Activated T-cell treated with anti-CD3 and anti-CD28 coated beads for 24 hours (primary cell): ENCODE measurements at places on chromosomes 5 and 9.

DNA sequence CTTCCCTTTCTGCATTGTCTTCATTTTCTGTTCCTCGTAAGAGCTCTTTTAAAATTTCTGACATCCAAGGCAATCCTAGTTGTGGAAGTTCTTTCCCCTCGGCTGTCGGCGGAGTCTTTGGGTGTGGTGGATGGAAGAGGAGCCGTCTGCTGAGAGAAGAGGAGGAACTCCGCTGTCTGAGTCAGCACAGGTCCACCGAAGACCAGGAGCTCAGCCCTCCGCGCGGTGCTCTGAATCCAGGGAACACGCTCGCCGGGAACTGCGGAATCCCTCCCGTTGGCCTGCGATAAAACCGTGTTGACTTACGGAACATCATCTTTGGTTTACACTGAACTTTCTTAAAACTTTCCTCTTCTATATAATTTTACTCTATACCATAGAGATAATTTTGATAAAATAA, 100.7 kb upstream of the IRX4 start:
- DNase-seq = no peak

DNA sequence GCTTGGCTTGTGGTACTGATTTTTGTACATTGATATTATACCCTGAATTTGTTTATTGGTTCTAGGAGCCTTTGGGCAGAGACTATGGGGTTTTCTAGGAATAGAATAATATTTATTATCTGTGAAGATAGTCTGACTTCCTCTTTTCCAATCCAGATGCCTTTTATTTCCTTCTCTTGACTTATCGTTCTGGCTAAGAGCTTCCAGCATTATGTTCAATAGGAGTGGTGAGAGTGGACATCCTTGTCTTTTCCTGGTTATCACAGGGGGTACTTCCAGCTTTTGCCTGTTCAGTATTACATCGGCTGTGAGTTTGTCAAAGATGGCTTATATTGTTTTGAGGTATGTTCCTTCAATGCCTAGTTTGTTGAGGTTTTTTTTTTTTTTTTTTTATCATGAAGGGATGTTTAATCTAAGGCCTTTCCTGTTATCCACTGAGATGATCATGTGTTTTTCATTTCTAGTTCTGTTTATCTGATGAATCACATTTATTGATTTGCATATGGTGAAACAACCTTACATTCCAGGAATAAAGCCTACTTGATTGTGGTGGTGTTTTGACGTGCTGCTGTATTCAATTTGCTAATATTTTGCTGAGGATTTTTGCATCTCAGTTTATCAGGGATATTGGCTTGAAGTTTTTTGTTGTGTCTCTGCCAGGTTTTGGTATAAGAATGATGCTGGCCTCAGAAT, 77.5 kb downstream of the CERT1 start:
- no peak for DNase-seq

- DNase-seq = no peak
Measured at GRCh38 chr9:69499407-69499806, 172.8 kb downstream of the APBA1 start.

DNA sequence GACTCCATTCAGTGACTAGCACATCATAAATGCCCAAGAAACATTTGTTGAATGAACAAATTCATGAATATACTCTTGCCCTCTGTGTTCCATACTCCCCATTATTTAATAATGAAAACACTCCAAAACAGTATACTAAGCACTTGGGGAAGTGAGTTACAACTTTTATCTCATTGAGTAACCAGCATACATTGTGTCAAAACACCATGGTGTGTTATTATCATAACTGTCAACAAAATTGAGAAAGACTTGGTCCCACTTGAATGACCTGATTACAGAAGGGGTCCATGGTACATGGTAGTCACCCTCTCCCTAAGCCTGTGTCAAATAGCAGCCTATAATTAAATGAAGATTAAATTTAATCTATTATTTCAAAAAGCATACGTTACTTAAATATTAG, 16.2 kb downstream of the ANKH start:
- DNase-seq = no peak

DNA sequence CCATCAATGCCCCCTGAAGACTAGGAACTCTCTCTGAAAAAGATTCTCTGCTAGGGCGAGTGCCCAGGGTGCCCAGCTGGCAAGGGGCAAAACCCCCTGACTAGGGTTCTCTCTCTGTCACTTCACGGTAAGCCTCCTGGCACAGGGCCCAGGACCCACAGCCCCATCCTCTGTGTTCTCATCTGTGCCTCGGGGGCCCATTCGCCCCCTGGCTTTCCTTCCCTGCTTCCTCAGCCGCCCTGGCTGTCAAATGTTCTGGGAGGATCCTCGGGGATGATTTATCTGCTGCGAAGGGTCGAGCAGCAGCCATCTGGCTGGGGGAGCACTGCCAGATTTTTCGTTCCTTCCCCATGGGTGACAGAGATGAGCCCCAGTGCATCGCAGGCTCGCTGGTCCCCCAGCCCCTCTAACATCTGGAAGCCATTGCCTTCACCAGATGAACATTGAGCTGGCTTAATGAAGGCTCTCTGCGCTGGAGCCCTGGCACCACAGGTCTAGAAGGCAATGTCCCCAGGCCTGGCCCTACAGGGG, 24.2 kb downstream of the HMCN2 start:
- no peak for DNase-seq

- DNase-seq = no peak
Measured at GRCh38 chr9:90162819-90163218, 479.8 kb downstream of the DIRAS2 start.

- no peak for DNase-seq
Measured at GRCh38 chr9:98374385-98375051, 119.1 kb upstream of the TBC1D2 start.

DNA sequence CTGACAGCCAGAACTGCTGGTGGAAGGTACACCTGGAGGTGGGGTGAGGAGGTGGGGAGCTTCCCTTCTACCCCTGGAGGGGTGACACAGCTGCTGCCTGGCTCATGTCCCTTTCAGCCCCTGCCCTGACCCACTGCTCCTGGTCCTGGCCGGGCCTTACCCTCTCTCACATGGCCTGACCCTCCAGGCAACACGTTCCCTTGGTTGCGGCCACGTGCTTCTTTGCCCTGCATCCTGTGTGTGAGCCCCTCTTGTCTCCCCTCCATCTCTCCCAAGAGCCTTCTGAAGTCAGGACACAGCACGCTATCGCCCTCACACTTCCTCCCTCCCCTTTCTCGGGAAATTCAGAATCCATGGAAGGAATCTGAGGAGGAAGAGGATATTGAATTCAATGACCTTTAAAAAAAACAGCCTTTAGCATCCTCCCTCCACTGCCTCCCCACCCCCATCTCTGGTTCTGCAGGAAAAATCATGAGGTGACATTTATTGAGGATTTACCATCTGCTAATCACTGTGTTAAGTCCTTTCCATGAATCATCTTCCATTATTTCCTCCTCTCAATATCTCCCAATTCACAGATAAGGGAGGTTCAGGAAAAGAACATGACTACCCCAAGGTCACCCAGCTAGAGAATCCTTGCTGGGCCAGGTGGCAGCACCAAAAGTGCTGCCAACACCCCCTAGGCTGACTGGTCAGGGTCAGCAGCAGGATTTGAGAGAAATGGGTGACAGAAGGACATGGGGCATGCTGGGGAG, 8.3 kb downstream of the AQP3 start:
- DNase-seq = no peak

DNA sequence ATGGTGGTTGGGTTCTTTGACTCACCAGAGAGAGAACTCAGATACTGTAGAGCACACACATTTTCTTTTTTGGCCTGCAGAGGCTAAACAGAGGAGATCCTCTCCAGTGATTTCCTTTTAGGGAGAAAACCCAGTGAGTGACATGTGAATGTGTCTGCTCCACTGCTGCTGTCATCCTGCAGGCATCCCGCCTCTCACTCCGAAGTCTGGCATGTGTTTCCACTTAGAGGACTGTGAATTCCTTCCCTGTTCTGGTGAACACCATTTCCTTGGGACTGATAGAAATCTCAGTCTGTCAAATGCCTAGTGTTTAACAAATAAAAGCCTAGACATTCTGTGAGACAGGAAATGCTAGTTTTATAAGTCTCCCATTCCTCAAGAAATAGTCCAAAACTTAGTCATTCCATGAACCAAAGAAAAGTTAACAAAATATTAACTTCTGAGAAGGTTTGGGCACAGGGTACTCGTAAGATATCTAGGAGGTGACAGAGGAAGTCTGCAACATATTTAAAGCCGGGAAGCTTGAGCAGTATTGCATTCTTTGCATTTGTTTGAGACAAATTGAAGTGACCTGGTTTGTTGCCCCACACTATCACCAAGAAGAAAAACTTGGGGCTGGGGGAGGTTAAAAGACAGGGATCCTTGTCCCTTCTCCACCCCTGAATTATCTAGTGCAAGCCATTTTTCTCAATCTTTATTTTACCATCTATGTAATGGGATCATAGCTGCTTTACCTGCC, 74.9 kb upstream of the NIPAL4 start:
- DNase-seq = no peak
